ENCODE measurements at places on chromosomes 3 and 15.

DNA sequence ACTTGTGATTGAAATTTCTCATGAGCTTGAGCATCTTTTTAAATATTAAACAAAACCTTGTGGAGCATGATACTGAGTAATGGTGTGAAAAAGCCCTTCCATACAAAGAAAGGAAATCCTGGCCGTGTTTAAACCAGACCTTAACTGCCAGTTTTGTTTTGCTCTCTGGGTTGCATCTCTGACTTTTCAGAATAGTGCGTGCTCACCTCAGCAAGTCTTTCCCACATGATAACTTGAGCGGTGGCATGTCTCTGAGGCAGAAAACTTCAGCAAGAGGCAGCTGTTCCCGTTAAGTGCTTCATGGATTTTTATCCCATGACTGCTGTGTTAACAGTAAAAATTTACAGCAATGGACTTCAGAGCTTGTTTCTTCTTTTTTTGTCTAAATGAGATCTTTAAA, 393.3 kb downstream of the FEZF2 start:
- no peak overlapping the region for H3K27ac ChIP-seq
- DNase-seq, result no peak
- no peak overlapping the region for H3K4me3 ChIP-seq
- peaks cover 19% of the 10 kb centered on the region for H3K4me1 ChIP-seq
- no peaks in the 10 kb centered on the region for H3K36me3 ChIP-seq

DNA sequence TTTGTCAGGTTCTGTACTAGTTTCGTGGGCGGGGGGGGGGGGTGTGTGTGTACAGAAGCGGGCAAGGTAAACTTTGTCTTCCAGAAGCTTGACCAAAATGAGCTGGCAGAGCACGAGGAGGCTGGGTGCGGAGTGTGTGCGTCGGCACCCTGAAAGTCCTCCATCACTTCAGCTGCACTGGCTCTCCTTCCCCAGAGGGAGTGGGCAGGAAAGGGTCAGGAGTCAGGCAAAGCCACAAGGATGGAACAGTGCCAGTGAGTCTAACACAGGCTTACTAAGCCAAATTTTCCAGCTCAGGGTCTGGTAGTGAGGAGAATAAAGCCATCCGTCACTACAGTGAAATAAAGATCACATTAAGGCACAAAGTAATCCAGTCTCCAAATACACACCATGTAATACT, 11.9 kb upstream of the SH3GL3 start:
- no peaks in the 10 kb centered on the region for H3K27me3 ChIP-seq
- DNase-seq, result no peak
- no peak overlapping the region for H3K27ac ChIP-seq

DNA sequence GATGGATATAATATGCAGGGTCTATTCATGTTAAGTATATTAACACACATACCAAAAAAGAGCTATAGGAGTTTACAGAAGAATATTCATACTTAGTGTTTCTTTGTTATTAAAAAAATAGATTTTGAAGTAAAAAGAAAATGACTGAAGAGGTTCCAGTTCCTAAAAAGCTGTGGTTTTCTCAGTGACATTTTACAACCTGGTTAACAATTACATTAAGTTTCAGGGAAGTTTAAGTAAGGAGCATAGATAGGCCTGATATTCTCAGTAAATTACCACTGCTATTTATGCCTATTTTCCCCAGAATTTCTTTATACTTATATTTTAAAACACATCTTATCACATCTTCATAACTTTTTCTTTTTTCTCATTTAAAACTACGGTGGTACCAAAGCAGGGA, 43.6 kb upstream of the SPTSSB start:
- no peak for DNase-seq
- H3K4me3 ChIP-seq, result no peak overlapping the region
- H3K27ac ChIP-seq, result peak overlapping the region; percentile 21
- H3K27me3 ChIP-seq, result no peaks in the 10 kb centered on the region
- peaks cover 16% of the 10 kb centered on the region for H3K4me1 ChIP-seq
- no peaks in the 10 kb centered on the region for H3K36me3 ChIP-seq

DNA sequence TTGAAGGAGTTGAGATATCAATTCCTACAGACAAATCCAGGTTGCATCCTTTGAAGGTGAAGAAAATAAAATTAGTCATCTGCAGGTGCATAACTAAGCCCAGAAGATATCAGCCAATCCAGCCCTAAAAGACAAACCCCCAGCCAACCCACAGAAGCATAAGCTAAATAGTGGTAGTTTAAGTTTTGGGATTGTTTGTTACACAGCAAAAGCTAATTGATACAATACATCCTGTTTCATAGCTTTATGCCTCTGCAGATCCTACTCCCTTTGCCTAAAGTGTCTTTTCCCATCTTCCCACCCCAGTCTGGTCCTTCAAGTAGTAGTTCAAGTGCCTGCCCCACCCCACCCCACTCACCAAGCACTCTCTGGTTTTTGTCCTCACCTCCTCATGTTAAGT, 48.6 kb upstream of the CAPN7 start:
- H3K27ac ChIP-seq, result no peak overlapping the region
- no peaks in the 10 kb centered on the region for H3K36me3 ChIP-seq
- no peaks in the 10 kb centered on the region for H3K4me1 ChIP-seq
- H3K4me3 ChIP-seq, result no peak overlapping the region
- no peaks in the 10 kb centered on the region for H3K27me3 ChIP-seq

DNA sequence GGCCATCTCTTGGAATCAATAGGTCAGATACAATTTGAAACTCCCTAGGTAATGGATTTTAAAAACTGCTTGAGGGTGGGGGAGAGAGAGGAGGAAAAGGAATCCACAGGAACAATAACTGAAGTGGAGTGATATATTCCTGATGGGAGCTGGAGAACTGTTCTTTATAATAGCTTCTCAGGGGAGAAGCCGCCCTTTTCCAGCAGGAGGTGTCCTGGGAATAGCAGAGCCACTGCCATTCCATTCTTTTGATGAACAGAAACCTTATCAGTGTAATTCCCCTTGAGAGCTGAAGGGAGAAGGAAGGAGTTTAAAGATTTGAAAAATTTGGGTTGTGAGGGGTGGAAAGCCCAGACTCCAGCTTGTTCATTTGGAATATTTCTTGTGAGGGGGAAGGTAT, 504.9 kb upstream of the DPH6 start:
- no peak overlapping the region for H3K4me3 ChIP-seq
- no peak for DNase-seq

DNA sequence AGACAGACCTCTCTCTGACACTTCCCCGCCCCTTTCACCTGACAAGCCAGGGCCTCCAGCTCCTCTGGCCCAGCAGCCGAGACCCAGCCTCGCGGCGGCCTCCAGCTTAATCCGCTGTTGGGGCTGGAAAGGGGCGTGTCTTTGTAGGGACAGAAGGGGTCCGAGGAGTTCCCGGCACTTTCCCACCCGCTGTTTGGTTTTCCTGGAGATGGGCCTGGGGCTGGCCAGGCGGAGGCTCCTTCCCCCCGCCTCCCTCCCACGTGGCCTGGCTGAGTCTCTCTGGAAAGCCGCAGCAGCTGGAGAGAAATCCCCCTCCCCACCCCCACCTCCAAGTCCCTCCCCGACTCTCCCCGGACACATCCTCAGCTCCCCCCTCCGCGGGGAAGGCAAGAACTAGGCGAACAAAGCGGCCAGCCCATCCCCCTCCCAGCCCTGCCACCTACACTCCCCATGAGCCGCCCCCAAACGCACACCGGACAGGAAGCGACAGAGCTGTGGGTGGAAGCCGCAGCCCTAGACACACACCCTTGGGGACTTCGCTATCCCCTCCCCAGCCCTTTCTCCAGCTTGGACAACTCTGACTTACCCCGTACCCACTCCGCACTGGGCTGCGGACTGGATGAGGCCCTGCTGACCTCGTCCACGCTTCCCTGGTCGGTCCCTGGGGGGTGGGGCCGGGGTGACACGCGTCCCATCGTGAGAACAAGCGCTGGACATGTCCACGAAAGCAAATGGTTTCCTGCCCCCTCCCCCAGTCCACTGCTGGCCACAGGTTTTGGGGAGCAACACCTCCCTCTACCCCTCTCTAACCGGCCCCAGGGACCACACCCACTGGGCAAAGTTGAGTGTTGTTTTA, 1.2 kb downstream of the IGDCC4 start:
- H3K4me3 ChIP-seq, result no peak overlapping the region
- no peak overlapping the region for H3K27ac ChIP-seq
- no peaks in the 10 kb centered on the region for H3K36me3 ChIP-seq
- no peaks in the 10 kb centered on the region for H3K4me1 ChIP-seq

DNA sequence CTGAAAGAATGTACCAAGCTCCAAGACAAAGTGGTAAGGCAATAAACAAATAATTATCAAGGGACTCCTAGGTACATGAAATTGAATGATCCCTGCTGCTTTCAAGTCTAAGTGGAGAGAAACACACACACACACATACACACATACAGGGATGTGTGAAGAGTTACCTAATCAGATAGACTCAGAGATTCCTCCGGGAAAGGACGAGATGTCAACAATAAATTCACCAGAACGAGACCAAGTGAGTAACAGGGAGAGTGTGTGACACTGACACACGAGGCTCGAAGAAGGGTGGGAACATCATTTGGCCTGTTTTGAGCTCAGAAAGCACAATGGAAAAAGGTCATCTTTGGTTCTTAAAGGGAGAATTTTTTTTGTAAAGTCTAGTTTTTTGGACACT, 13.4 kb downstream of the LRIG1 start:
- H3K4me3 ChIP-seq, result no peak overlapping the region
- H3K27me3 ChIP-seq, result no peaks in the 10 kb centered on the region
- DNase-seq, result no peak
- no peaks in the 10 kb centered on the region for H3K4me1 ChIP-seq

All from right lobe of liver (tissue), 6 donors.